ENCODE measurements at places on chromosomes 3 and 15.

- no peak for DNase-seq
These were observed 30.1 kb downstream of the BDH1 start for GRCh38 chr3:197525706-197526105.

GRCh38 chr3:111607240-111607920 lies 12.2 kb upstream of the ZBED2 start:
- DNase-seq, result no peak

DNA sequence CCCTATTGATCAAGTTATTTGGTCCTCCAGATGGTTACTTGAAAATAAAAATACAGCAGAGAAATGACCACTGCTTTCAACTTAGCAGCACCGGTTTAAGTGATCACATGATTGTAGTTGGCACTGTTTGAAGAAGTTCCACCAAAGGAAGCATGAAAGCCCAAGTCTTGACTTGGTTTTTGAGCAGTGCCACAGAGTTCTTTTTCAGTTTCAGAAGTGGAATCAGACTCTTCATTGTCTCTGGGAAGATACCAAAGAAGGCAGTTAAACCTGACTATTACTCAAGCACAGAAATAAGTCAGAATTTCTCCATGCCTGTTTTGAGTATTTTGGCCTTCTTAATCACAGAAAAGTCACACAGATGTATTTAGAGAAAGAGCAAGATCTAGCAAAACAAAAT lies 66.7 kb downstream of the BBX start:
- DNase-seq, result no peak

- no peak for DNase-seq
These were observed 55.5 kb downstream of the FNDC3B start for GRCh38 chr3:172094621-172095557.

DNA sequence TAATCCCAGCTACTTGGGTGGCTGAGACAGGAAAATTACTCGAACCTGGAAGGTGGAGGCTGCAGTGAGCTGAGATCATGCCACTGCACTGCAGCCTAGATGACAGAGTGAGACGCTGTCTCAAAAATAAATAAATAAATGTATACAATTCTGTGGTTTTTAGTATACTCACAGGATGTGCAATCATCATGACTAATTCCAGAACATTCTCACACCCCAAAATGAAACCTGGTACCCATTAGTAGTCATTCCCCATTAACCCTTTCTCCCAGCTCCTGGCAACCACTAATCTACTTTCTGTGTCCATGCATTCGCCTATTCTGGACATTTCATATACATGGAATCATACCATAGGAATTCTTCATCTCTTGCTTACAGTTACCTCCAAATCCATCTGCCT lies 44.5 kb downstream of the LRRFIP2 start:
- no peak for DNase-seq

GRCh38 chr3:46939578-46940445 lies 36.7 kb downstream of the CCDC12 start:
- DNase-seq, result no peak

DNA sequence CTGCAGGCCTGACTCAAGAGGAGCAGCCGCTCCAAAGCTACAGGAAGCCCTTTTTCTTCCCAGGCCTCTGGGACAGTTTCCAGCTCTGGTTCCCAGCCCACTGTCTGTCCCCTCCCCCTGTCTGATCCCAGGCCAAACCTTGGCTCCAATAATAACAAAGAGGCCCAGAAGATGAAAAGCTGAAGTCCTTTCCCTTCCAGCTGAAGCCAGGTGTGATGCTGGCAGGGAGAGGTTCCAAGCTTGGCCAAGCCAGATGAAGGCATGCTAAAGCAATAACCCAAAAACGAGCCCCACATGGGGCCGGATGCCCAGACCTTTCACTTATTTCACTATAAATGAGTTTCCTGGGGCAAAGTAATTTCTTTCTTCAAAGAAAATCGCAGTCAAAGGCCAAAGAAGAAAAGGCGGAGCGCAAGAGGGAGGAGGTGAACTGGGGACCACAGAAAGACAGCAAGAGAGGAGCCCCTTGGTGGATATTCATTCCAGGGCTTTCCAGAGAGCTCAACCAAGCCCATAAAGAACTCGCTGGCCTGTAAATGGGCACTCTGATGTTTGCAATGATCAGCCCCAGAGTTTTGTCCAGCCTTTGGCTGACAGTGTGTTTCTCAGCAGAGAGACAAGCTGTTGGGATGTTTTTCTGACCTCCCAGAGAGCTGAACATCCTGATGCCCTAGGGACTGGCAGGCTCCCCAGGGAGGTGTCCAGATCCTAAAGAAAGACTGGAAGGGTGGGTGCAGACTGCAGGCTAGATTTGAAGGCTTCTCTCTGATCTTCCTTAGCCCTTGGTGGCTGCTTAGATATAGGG lies 157.6 kb downstream of the UACA start:
- peak; percentile 65 for DNase-seq

GRCh38 chr15:92637626-92638025 lies 17.9 kb downstream of the FAM174B start:
- DNase-seq, result no peak

GRCh38 chr15:72451224-72451623 lies 22.9 kb upstream of the ARIH1 start:
- no peak for DNase-seq

DNA sequence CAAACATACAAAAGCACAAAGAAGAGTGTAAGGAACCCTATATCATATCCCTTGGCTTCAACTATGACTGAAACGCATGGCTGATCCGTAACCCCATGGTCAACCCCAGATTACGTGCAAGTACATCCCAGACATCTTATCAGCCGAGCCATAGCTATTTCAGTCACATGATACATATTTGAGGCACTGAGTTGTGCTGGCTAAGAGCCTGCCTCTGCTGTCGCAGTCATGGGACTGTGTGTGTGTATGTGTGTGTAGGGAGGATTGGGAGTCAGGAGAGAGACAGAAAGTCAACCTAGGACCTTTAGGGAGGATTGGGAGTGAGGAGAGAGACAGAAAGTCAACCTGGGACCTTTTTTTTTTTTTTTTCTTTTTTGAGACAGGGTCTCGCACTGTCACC lies 8.4 kb downstream of the ST6GAL1 start:
- no peak for DNase-seq

DNA sequence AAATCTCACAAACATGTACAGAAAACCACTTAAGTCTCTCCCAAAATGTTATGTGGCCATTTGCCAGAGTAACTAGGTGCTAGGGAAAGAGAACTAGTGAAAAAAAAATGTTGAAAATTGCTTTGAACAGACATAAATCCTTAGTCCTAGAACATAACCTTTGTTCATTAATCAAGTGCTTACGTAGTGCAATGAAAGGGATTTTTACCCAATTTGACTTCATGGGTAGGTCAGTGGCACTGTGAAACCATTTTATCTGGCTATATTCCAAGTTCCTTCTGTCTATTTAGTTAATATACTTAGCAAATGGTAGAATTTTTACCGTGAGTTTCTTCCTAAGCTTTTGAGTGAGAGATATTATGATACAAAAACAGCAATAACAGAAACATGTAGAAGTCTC lies 209.4 kb downstream of the DIPK2A start:
- no peak for DNase-seq

DNA sequence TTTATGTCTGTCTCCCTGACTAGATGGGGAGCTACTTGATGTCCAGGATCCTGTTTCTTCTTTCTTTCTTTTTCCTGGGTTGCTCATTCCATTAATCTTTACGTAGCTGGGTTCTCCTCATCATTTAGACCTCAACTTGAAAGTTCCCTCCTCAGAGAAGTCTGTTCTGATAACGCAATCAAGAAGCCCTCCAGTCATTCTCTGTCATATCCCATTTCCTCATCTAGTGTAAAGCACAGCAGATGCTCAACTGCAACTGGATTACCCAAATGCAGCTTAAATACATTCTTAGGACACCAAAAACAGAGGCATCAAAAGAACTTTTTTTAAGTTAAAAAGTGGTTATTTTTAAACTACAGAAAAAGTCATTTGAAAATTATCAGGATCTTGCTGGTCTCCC lies 51.7 kb upstream of the ST3GAL6 start:
- DNase-seq, result no peak

- DNase-seq, result no peak
These were observed at the start of gene SLC7A14 for GRCh38 chr3:170585937-170586310. SLC7A14 (minus strand) TSS chr3:170586075; CDS start chr3:170526936, 59,139 bp downstream.

GRCh38 chr3:17865631-17866030 lies 123.2 kb upstream of the TBC1D5 start:
- no peak for DNase-seq

DNA sequence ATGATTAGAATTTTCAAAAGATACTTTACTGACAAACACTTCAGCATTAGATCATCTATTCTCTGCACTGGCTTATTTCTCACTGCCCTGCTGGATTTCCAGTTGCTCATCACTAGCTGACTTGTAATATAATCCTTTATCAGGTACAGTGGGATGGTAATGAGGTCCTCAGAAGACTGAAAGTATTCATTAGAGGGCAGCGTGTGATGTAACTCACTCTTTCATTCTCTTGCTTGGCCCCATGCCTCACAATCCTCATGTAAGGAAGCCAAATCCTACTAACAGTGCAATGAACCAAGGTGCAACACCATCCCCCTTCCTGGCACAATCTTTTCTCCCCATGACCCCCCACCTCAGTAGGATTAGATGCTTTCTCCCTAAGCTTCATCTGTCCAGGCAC lies 289.9 kb downstream of the CTNNB1 start:
- no peak for DNase-seq

GRCh38 chr15:28075573-28075972 lies 23.5 kb downstream of the OCA2 start:
- DNase-seq, result no peak

DNA sequence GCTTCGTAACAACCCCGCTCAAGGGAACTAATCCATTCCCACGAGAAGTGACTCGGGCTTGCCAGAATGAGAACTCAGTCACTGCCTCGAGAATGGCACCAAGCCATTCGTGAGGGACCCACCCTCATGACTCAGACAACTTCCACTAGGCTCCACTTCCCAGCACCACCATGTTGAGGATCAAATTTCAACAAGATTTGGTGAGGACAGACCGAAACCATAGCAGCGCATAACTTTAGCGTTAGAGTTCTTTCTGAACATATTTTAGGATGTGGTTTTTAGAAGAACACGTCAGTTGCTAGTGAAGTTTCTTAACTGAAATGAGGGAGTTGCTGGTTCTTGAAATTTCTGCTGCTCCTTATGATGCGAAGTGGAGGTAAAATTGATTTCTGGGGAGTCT lies 13.5 kb downstream of the PTPRG start:
- DNase-seq, result no peak

DNA sequence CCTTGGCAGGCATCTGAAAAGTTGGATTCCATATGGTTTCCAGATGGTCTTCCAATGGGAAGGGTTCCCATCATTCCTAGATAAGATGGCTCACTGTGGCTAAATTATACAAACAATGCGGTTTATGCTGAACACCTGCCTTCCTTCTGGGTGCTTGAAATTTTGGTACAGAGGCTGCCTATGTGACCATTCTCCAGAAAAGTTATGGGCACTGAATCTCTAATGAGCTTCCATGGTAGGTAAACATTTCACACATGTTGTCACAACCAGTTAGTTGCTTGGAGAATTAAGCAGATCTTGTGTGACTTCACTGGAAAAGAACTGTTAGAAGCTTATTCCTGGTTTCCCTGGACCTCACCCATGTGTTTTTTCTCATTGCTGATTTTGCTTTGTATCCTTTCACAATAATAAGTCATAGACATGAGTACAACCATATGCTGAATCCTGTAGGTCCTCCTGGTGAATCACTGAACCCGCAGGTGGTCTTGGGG lies 30.1 kb downstream of the PLOD2 start:
- no peak for DNase-seq

- DNase-seq, result no peak
These were observed 129.8 kb upstream of the GBE1 start for GRCh38 chr3:81891055-81891895.

GRCh38 chr3:32847528-32847927 lies 29.7 kb downstream of the TRIM71 start:
- no peak for DNase-seq

DNA sequence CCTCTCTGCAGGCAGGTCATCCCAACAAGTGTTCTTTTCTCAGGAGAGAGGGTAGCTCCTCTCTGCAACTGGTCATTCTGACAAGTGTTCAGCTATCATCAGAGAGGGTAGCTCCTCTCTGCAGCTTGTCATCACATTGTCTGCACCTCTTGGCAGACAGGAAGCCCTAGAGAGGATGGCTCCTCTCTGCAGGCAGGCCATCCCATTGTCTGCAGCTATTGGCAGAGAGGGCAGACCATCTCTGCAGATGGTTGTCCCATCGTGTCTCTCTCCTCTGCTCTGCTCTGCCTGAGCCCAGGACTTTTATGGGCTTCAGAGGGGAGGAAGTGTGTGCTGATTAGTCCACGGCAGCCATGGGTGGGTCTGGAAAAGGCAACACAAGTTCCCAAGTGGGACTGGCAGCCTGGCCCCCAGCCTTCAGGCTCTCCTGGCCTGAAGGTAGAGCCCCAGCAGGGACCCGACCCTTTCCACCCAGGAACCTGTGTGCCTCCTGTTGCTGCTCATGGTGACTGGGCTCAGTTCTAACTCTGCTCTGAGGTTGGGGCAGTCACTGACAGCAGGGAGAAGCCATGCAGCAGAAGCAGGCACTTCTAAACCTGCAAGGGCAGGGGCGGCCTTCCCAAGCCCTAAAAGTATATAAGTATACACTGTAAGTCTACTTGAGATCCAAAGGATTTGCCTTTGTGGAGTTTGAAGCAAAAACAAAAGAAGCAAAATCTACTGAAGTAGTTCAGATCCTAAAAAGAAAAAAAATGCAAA lies 637.9 kb downstream of the PLOD2 start:
- DNase-seq, result no peak

GRCh38 chr3:10470120-10471053 lies 35.0 kb downstream of the ATP2B2 start:
- peak; percentile 34 for DNase-seq

DNA sequence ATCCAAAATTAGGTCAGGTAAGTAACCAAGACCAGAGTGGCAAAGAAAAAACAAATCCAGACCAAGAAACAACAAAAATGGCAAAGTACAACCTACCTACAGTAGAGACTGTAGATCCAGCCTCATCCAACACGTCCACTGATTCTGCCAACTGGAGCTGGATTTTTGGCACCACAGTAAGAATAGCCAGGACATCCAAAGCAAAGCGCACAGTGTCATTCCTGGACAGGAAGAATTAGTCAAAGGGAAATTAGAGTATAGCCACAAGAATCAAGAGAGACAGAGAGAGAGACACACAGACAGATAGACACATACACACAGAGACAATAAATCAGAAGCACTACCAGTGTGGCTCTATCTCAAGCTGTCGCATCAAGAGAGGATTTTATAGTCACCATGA lies 31.1 kb downstream of the RBM15B start:
- DNase-seq, result no peak

GRCh38 chr3:38150780-38151528 lies 12.5 kb downstream of the MYD88 start:
- DNase-seq, result no peak

DNA sequence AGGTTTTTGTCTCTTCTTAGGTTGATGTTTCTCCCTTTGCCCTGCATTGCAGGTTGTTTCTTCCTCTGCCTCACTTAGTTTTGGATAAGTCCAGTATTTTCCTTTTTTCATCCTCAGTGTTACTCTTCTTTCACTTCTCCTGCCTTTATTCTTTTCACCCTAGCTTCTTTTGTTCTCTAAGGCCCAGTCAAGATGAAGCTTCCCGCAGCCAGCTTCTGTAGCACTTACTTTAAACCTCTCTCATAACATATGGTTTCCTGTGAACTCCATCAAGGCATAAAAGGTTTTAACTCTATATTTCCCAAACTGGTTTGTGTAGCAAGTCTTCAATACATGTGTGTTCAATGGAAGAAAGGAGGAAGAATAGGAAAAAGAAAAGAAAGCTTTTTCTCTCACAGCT lies 54.1 kb downstream of the TP63 start:
- DNase-seq, result no peak

Data from Right ventricle myocardium inferior (tissue), 1 donor.